ENCODE measurements at places on chromosomes 4 and X.

DNA sequence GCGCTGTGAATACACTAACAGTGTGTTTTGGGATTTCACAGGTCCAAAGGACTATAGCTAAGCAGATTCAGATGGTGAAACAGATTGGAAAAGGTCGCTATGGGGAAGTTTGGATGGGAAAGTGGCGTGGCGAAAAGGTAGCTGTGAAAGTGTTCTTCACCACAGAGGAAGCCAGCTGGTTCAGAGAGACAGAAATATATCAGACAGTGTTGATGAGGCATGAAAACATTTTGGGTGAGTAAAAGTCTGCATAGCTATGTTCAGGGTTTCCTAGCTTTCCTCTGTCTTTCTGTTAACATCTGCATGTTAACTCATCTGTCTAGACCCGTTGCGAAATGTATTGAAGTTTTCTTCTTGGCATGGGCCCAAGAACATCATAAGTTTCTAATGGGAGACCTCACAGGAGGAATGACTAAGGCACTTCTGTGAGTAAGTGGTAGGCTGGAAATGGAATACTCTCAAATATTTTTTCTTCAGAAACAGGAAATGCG lies 372.1 kb downstream of the BMPR1B start:
- no peak for DNase-seq

- no peak for DNase-seq
Observed at GRCh38 chrX:2492531-2493218, 8.1 kb downstream of the DHRSX start.

GRCh38 chr4:8558080-8558960 lies 21.9 kb upstream of the GPR78 start:
- DNase-seq: peak; percentile 68

- DNase-seq: no peak
Observed at GRCh38 chr4:10639664-10640063, 44.9 kb downstream of the CLNK start.

- no peak for DNase-seq
Observed at GRCh38 chr4:156517546-156517945, 454.1 kb downstream of the PDGFC start.

- DNase-seq: no peak
Observed at GRCh38 chr4:89723096-89723495, 113.9 kb downstream of the SNCA start.

Data from islet precursor cell (in vitro differentiated cells).